Myocyte (in vitro differentiated cells): ENCODE measurements at places on chromosomes 12 and 14. TPM values are rescaled to one million over a fixed set of nuclear protein-coding genes. Genes with fewer than 3 reads are reported as not detected.

DNA sequence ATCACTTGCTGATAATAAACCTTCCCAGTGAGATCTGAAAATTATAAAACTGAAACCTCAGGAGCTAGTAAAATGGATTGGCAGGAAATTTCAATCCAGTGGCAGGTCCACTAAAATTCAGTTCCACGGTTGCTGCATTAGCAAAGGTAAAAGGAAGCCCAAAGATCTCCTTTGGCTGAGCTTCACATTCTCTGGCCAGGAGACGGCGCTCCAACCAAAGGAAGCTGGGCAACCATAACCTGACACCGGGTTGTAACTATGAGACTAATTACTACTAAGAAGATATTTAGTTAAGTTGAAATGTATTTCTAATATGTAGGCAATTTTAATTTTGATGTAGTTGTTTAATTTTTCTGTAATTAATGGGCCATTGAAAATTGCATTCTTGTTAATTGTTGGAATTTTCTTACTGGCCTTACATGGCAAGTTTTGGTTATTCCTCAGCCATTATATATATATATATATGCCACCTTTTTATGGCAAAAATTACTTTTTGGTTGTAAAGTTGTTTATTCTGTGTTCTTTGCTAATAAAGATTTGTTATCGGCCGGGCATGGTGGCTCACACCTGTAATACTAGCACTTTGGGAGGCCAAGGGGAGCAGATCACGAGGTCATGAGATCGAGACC lies 17.0 kb downstream of the OR8S1 start:
- peak; percentile 47 for DNase-seq

Gene ZNF891
- total RNA-seq = 1.0 and 1.2 TPM in 2 replicates

Gene OR4M1
- total RNA-seq = not detected in 2 replicates

Gene RNF212B
- total RNA-seq = not detected in 2 replicates
